ENCODE measurements at places on chromosomes 16 and 17.

- peak; percentile 17 for DNase-seq
Measured at GRCh38 chr17:62109924-62110323, 44.8 kb upstream of the MED13 start.

DNA sequence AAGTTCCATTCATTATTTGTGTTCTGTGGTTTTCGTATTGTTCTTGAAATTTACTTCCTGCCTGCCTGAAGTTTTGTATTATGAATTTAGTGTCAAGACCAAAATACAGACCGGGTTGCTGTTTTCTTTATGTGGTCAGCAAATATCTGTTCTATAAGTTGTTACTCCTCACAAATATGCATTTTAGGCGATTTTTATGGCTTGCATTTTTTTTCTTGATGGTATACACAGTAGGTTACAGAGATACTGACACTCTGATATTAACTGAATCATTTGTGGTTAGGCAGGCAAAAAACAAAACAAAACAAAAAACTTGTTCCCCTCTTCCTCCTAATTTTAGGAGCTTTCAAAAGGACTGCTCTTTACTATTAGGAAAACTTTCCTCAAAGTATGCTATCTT is 52.6 kb downstream of the BCAS3 start:
- DNase-seq: no peak

DNA sequence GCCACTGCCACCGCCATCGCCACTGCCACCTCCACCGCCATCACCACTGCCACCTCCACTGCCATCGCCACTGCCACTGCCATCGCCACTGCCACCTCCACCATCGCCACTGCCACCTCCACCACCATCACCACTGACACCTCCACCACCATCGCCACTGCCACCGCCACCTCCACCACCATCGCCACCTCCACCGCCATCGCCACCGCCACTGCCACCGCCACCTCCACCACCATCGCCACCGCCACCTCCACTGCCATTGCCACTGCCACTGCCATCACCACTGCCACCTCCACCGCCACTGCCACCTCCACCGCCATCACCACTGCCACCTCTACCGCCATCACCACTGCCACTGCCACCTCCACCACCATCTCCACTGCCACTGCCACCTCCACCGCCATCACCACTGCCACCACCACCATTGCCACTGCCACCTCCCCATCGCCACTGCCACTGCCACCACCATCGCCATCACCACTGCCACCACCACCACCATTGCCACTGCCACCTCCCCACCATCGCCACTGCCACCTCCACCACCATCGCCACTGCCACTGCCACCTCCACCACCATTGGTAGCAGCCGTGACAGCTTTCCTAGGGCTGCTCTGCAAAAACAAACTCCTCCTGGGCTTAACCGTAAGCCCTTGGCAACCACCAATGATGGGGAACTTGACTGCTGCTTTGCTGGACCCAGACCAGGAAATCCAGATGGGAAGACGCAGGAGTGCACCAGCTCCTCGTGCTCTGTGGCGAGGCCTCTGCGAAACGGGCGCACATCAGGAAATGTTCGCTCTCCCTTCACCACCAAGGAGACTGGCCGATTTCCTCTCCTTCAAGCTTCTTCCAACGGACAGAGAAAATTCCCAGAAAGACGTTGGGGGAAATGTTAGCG is 147.2 kb downstream of the RBFOX3 start:
- no peak for DNase-seq

DNA sequence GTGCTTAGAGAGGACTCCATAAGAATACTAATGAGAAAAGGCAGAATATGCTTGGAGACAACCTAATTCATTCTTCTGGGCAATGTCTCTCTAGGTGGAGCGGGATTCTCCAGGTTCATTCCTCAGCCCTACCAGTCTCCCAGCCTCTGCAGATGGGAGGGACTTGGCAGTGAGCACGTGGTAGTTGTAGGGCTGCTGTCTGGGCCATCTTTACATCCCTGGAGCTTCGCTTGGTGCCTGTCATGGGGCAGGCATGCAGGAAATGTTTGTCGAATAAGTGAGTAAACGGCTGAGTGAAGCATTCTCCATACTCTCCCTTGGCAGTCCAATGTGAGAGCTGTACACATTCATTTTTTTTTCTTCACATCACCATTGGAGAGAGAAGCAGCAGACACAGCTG is 387.5 kb downstream of the UTP18 start:
- peak; percentile 79 for DNase-seq

GRCh38 chr16:9148374-9149015 is 57.1 kb downstream of the HAPSTR1 start:
- DNase-seq: no peak

DNA sequence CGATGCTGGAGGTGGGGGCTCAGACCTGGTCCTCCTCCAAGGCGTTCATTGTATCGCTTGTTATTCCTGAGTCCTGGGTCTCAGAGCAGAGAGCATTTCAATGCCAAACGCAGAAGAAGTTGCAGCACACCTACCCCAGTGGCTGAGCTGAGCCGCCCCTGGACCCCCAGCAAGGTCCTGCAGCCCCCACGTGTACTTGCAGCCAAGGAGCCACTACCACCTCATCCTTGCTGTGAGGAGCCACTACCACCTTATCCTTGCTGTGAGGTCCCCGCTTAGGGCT is 13.5 kb downstream of the PLLP start:
- DNase-seq: no peak

DNA sequence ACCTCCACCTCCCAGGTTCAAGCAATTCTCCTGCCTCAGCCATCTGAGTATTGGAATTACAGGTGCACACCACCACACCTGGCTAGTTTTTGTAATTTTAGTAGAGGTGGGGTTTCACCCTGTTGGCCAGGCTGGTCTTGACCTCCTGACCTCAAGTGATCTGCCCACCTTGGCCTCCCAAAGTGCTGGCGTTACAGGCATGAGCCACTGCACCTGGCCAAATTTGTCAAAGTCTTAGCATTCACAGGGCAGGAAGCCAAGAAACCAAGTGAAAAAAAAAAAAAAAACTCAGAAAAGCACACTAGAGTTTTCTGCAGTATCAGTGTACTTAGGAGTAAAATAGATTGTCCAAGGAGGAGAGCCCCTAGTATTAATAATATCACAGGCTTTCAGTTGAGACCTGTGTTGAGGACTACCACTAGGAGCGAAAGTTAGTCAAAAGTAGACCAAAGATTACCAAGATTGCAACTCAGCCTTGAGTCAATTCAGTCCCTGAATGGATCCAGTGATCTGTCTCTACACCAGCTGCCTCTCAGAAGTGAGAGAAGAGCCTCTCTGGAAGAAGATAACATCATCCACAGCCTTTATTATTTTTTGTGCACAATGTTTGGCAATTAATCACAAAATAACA is 159.7 kb downstream of the CEP112 start:
- DNase-seq: no peak

GRCh38 chr17:66420961-66421371 is 118.6 kb downstream of the PRKCA start:
- DNase-seq: peak; percentile 14

DNA sequence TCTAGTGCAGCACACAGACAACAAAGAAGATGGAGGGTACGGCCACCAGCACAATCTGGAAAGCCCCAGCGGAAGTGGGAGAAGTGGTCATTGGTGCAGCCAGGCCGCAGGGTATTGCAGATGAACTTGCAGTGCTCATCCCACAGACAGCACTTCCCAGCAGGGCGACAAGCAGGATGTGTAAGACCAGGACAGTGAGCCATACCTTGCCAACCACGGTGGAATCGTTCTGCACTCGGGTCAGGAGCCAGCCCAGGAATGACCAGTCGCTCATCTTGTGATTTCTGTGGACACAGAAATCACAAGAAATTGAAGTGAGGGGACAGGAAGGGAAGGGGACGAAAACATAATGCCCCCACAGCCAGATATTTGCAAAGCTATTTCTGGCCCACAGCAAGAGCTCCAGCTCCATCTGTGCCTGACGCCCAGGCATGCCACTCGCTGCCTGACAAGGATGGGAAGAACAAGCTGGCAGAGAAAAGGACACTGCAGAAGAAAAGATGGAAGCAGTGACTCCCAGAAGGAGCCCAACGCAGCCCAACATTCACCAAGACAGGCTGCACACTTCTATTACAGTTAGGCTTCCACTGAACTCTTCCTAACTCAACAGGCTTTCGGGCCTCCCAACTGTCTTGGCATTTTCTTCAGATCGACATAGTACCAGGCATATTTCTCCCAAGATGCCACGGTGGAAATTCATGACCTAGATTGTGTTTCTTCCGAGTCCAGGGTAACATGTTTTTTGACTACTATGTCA is 17.5 kb upstream of the MYO18A start:
- no peak for DNase-seq

DNA sequence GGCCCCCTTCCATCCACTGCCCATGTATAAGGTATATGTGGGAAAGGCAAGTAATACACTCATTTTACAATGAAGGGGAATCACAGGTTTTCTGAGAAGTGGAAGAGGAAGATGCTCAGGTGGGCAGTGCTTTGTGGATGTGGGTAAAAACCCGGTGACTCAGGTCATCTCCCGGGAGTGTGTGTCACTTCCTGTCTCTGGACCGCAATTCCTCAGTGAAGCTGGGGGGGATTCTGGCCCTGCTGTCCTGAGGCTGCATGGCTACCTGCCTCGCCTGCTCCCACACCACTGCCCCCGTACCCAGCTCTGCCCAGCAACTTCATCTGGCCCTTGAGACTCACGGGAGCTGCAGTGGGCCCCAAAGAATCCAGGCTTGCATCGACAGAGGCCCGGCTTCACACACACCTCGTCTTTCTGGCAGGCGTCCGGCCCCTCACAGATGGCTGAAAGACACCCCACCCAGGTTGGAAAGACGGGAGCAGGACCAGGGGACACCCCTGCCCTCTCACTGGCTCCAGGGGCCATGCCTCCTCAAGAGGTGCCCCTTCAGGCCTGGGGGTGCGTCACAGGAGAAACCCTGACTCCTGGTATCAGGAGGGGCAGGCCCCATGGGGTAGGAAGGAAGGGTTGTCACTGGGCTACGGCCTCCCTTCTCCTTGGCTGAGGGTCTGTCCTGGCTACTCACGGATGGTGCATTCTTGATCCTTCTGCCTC is 882 bp downstream of the SCARF1 start:
- DNase-seq: peak; percentile 77
